ENCODE measurements at places on chromosomes 7 and 10. TPM values are rescaled to one million over a fixed set of nuclear protein-coding genes. Genes with fewer than 3 reads are reported as not detected.

- H3K36me3 ChIP-seq: no peaks in the 10 kb centered on the region
- no peak overlapping the region for H3K27ac ChIP-seq
- H3K4me3 ChIP-seq: no peak overlapping the region
- DNase-seq: peak; percentile 39
- no peaks in the 10 kb centered on the region for H3K4me1 ChIP-seq
- H3K27me3 ChIP-seq: no peaks in the 10 kb centered on the region
These were observed 58.5 kb downstream of the PHYHIPL start for GRCh38 chr10:59234816-59235429.

GRCh38 chr7:46999866-47000265, 582.0 kb downstream of the TNS3 start:
- H3K27me3 ChIP-seq: no peaks in the 10 kb centered on the region
- DNase-seq: no peak
- H3K4me1 ChIP-seq: no peaks in the 10 kb centered on the region
- no peaks in the 10 kb centered on the region for H3K36me3 ChIP-seq
- no peak overlapping the region for H3K4me3 ChIP-seq
- H3K27ac ChIP-seq: no peak overlapping the region

The NODAL gene
- not detected for total RNA-seq

GRCh38 chr7:141820067-141820466, 21.2 kb downstream of the PRSS37 start:
- no peak overlapping the region for H3K4me3 ChIP-seq
- no peak for DNase-seq
- no peaks in the 10 kb centered on the region for H3K27me3 ChIP-seq
- H3K4me1 ChIP-seq: no peaks in the 10 kb centered on the region

The SFTPD gene
- total RNA-seq: 1.7 TPM

DNA sequence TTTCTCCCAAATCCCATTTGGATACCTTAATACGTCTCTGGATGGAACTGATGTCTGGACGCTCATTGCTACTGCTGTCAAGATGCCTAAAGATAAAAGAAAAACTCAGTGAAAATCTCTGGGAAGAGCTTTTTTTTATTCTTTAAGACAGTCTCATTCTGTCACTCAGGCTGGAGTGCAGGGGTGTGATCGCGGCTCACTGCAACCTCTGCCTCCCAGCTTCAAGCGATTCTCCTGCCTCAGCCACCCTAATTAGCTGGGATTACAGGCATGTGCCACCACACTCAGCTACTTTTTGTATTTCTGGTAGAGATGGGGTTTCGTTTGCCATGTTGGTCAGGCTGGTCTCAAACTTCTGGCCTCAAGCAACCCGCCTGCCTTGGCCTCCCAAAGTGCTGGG, 102.2 kb downstream of the NT5C2 start:
- H3K36me3 ChIP-seq: peaks cover 45% of the 10 kb centered on the region
- no peak for DNase-seq
- H3K4me3 ChIP-seq: no peak overlapping the region
- no peaks in the 10 kb centered on the region for H3K4me1 ChIP-seq
- H3K27me3 ChIP-seq: no peaks in the 10 kb centered on the region

GRCh38 chr7:29287366-29287765, 92.8 kb downstream of the CHN2 start:
- no peaks in the 10 kb centered on the region for H3K27me3 ChIP-seq
- H3K4me3 ChIP-seq: no peak overlapping the region
- H3K27ac ChIP-seq: no peak overlapping the region
- no peaks in the 10 kb centered on the region for H3K4me1 ChIP-seq

Measured in kidney (tissue), 22 donors.